ENCODE measurements at places on chromosomes 5 and 9.

DNA sequence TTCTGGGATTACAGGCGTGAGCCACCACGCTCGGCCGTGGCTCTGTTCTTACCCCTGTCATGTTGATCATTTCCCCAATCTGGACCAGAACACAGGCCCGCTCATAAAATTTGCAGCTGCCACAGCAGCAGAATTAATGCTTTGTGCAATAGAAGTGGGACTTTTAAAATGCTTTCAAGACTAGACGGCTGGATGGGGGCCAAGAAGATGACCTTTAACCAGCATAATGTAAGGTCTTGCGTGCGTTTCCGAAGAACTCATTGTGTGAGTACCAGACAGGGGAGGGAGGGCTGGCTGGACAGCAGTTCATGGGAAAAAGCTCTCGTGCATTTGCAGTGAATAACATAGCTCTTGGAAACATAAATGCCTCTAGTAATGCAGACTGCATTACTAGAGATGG is 3.5 kb upstream of the WDR38 start:
- DNase-seq, result no peak

- DNase-seq, result no peak
These were observed 34.4 kb downstream of the NNT start for GRCh38 chr5:43637416-43637815.

GRCh38 chr5:171736976-171737891 is 48.4 kb upstream of the SMIM23 start:
- no peak for DNase-seq

- DNase-seq, result no peak
These were observed 140.6 kb upstream of the RAD23B start for GRCh38 chr9:107142430-107142829.

DNA sequence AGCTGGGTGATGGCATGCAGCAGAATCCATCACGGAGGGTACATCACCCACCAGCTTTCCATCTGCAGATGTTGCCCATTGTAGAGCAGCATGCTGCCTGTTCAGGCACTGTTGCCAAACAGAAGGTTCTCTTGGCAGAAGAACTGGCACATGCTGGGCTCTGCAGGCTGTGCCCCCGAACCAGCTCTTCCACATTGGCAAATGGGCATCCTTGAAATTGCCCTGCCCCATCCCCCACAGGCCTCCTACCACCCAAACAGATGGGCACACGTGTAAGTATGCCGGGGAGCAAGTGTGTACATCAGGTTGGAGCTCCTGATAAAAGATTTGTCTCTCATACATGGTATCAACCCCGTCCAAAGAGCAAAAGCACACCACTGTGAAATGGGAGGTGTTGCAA is 220.3 kb upstream of the TAS2R1 start:
- no peak for DNase-seq

DNA sequence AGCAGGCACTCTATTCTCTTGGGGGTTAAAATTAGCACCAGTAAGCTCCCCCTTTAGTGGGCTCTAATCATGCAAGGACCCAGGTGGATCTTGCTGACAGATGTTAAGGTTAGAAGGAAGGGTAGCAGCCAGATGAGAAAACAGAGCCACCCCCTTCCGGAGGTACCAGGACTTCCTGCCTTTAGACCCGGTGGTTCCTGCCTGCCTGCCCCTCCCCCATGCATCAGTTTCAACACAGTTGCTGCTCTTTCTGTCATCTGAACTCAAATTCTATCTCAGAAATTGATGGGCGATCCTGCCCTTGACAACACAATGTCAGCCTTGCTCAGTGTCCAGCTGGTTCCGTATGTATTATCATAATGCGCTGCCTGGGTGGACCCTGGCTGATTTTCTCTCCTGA is 287.3 kb downstream of the EBF1 start:
- DNase-seq, result no peak

DNA sequence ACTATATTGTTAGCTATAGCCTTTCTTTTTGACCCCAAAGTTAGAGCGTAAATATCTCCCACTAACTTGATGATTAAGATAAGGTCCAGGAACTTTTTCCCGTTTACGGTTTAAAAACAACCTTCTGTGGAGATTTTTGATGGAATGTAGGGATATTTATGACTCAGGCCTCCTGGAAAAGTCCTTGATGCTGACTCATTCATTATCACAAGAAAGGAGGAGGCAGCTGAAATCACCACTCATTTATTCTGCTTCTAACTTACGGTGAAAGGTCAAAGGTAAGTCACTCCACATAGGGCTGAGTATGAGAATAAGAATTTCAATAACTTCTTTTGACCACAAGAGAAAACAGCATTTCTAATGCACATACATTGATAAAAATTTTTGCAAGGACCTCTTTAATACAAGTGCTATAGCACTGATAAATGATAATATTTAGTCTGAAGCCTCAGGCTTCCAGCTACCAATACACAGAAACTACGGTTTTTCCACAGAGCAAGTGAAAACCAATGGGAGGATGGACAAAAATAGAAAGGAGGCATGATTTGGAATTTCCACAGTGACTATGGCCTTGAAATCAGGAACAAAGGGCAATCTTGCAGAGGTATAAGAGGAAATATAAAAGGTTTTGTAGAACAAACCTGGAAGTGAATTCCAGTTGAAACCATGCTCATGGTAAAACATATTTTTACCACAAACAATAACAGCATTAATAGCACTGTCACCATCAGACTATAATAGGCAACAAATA is 146.5 kb downstream of the PPP2R2B start:
- no peak for DNase-seq

- DNase-seq, result no peak
These were observed 21.0 kb upstream of the CDKN2B start for GRCh38 chr9:22030101-22030598.

- no peak for DNase-seq
These were observed 25.0 kb downstream of the STK32A start for GRCh38 chr5:147259837-147260236.

DNA sequence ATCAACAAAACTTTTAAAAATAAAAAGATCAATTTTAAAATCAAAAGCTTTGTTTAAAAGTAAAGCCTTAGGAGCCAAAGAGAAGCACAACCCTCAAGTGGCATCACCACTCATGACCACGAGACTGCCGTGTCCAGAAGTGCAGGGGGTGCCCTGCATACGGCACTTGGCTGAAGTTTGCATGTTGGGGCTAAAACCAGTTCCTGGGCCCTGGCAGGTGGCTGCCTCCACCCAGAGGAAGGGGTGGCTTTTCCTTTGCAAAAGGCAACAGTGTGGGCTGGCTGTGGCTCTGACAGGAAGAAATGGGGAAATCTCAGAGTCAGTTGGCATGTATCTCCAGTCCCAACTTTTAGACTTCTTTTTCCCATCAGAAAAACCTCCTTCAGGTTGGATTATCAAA is 15.3 kb downstream of the TRMO start:
- no peak for DNase-seq

DNA sequence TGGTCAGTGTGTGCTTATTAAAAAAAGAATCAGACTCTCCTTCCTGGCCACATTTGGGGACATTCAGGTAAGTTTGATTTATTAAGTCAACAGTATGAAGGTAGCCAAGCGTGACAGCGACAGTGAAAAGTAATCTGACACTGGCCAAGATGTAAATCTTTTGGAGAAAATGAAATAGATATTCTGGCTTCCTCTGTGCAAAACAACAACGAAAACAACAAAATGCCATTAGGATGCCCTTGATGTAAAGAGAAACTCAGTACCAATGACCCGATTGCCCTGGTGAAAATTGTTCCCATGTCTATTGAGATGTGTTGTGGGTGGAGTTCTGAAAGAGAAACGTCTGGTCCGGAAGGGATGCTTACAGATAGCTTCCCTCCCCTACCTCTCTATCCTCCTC is 267.8 kb downstream of the MAT2B start:
- DNase-seq, result no peak

DNA sequence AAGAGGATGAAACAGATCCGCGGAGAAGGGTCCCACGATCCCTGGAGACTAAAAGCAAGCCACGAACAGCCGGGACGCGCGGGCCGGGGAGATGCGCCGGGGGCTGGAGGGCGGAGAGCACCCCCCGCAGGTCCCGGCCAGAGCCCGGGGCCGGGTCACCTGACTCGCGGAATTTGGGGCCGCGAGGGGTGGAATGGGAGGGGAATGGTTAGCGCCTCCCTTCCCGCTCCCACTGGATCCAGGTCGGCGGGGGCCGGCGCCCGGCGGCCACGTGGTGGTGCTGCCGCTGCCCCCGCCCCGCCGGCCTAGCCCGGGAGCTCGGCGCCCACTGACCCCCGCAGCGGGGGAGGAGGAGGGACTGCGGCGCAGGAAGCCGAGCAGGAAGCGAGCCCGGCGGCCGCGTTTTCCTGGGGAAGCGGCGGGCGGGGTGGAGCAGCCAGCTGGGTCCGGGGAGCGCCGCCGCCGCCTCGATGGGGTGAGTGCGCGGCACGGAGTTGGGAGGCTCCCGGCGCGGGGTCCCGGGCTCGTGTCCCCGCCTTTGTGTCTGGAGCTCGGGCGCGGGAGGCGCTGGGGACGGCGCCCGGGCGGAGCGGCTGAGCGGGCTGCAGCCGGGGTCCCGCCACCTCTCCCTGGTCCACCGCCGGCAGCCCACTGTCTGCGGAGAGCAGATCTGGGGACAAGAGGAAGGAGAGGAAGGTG is at the start of gene RAI14:
RAI14 (plus strand) TSS at position 328 of the 699 bp plus-strand sequence. CDS start 30,592 bp downstream, outside the sequence.
- DNase-seq, result peak; percentile 35

DNA sequence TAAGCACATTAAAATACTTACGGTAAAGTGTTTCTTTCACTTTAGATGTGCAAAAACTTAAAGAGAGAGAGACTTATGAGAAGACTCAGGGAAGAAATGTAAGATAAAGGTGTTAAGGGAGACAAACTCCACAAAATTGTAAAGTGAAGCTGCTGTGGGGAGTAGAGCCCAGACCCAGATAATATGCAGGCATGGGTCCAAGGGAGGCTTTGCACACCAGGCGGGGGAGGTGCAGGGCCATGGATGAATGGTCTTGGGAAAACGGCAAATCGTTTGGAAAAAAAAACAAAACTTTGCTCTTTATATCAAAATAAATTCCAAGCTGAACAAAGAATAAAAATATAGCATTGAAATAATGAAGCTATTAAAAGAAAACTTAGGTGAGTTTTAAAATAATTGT is 9.1 kb downstream of the SYK start:
- DNase-seq, result no peak

- DNase-seq, result no peak
These were observed 566 bp upstream of the CEP78 start for GRCh38 chr9:78235256-78235761.

DNA sequence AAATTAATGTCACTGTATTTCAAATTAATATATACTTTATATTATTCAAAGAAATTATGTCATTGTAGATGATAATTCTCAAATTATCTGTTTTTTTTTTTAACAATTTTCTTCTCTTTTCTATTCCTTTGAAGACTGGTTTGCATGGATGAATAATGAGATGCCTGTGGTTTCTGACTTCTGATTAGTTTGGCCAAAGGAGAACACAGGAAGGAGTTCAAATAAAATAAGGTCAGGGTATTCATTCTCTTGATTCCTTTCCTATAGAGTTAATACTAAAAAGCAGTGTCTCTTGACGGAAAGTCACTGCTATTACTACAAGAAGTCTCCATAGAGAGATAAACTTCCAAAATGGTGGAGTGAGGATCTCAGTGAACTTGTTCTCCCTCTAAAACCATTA is 279.6 kb upstream of the FTMT start:
- no peak for DNase-seq

DNA sequence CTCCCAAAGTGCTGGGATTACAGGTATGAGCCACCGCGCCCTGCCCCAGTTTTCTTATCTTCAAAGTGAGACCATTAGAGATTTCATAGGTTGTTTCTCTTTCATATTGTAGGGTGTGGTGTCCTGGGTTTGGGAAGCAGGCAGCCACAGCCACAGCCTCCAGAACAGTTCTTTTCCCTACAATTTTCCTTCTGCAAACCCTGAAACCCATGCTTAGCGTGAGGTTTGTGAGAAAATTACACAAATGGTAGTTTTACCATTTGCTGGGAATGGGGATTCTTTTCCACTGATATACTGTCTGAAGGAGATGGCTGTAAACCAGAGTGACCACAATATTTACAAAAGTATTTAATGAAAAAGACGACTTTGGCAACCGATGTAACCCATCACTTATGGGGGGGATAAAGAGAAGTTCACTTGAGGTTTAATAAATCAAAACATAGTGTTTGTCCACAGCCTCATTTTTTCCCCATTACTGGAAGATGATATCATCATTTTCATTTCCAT is 26.7 kb upstream of the ECM2 start:
- no peak for DNase-seq

GRCh38 chr5:178323961-178324360 is 91.4 kb upstream of the PHYKPL start:
- no peak for DNase-seq

GRCh38 chr5:15441433-15442192 is 58.4 kb upstream of the FBXL7 start:
- no peak for DNase-seq

GRCh38 chr5:76927961-76928360 is 24.9 kb upstream of the CRHBP start:
- no peak for DNase-seq

DNA sequence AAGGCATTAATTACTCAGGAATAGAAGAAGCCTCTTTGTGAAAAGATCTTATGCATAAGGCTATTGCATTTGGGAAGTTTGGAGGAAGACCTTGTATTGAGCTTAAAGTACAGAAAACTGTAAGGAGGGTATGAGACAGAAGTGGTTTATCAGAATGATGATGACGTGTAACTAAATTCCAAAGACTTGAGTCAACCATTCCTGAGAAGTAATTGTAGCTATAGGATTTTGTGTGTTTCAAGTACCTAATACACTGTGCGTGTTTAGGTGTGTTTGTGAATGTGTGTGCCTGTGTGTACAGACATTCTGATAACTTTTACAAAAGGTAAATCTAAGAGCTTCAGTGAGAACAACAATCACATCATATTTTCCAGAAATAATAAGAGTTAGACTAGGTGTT is 46.5 kb upstream of the IRX2 start:
- no peak for DNase-seq

GRCh38 chr5:38208782-38209378 is 49.5 kb upstream of the EGFLAM start:
- DNase-seq, result no peak

GRCh38 chr9:18058564-18059442 is 415.1 kb upstream of the ADAMTSL1 start:
- no peak for DNase-seq

DNA sequence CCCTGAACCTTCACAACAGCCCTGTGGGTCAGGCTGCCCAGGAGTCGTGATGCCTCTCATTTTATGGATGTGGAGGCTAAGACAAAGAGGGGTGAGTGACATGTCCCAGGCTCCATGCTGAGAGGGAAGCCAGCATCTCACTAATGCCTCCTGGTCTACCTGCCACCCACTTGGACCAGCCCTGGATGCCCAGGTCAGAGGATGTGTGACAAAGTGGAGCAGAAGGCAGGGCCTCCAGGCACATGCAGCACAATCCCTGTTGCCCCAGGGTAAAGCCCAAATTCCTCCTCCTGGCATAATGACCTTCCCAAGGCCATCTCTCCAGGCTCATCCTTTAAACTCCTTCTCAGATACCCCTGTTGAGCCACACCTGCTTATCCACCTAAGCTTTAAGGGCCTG is 51.4 kb upstream of the XPA start:
- DNase-seq, result no peak

DNA sequence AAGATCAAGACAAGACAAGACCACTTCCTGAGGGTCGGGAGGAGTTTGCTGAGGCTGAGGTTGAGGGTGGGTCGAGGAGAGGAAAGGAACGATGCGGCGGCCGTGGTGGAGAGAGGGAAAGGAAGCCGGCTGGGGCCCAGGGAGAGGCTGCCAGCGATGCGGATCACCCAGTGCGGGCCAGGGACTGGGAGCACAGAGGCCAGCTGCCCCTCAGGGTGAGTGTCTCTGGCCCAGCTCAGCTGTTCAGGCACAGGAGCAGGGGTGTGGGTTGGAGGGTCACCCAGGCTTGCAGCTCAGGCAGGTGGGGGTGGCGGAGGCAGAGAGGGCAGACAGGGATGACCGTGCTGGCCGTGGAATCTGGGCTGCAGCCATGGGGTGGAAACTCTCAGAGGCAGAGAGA is 99.5 kb downstream of the FGF18 start:
- no peak for DNase-seq

All from cortex of kidney (tissue), 1 donor.